ENCODE measurements at places on chromosomes 12 and 14. TPM values are rescaled to one million over a fixed set of nuclear protein-coding genes. Genes with fewer than 3 reads are reported as not detected.

The OASL gene
- 34.2 TPM for total RNA-seq

The ART4 gene
- not detected for total RNA-seq

The SSPN gene
- total RNA-seq = not detected

The MYO1A gene
- 2.9 TPM for total RNA-seq

The SYT1 gene
- total RNA-seq = not detected

The B3GNT4 gene
- 0.50 TPM for total RNA-seq

The RHEBL1 gene
- 4.6 TPM for total RNA-seq

The STAC3 gene
- total RNA-seq = 5.2 TPM

The RASSF9 gene
- not detected for total RNA-seq

The EXOC3L4 gene
- total RNA-seq = not detected

The INSM2 gene
- total RNA-seq = not detected

- H3K27ac ChIP-seq = no peak overlapping the region
- peaks cover 18% of the 10 kb centered on the region for H3K4me1 ChIP-seq
- peaks cover 72% of the 10 kb centered on the region for H3K36me3 ChIP-seq
- DNase-seq = no peak
- no peak overlapping the region for H3K4me3 ChIP-seq
- no peaks in the 10 kb centered on the region for H3K27me3 ChIP-seq
These were observed 25.5 kb upstream of the MGP start for GRCh38 chr12:14911131-14911530.

- H3K27me3 ChIP-seq = no peaks in the 10 kb centered on the region
- H3K4me3 ChIP-seq = no peak overlapping the region
- H3K36me3 ChIP-seq = no peaks in the 10 kb centered on the region
- no peaks in the 10 kb centered on the region for H3K4me1 ChIP-seq
These were observed 578.4 kb upstream of the STXBP6 start for GRCh38 chr14:25628390-25628789.

- H3K27me3 ChIP-seq = peaks cover 74% of the 10 kb centered on the region
- H3K27ac ChIP-seq = no peak within 1 kb of the TSS
- H3K4me3 ChIP-seq = peak within 1 kb of the TSS; percentile 61
- no peaks in the 10 kb centered on the region for H3K36me3 ChIP-seq
These were observed at the start of gene ARHGEF40 for GRCh38 chr14:21070083-21070609. Gene ARHGEF40 (plus strand): TSS chr14:21070304. CDS start chr14:21070397, 93 bp downstream.

DNA sequence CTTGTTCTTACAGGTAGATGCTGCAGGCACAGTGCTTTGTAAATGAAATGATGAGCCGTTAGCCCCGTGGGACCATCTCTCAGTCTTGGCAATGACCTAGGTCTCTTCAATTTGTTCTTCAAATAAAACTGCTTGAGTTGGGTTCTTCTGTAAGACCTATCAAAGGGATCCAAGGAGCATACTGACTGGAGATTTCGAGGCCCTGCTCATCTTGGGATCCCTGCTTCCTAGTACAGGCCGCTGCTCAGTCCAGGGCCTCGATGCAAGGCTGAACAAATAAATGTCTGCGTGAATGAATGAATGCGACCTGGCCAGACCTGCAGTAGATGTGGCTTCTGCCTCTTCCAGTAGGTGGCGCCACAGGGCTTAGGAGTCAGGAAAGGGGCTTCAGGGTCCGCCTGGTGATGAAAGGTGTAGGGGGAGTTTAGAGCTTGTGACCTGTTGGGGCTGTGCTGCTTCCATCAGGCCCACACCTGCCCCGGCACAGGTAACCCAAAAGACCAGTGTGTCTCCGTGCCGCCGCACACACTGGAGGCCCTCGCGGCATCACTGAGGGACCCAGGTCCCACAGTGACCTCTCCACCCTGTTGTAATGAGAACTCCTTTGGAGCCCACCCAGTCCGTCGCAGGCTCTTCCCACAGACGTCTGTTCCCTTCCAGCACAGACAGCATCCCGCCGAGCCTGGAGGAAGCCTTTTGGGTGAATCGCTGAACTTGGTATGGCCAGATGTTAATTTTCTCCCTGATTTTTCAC is 4.4 kb downstream of the CACNA1C start:
- no peak overlapping the region for H3K4me3 ChIP-seq
- peaks cover 12% of the 10 kb centered on the region for H3K4me1 ChIP-seq
- peaks cover 64% of the 10 kb centered on the region for H3K27me3 ChIP-seq
- DNase-seq = peak; percentile 59
- H3K36me3 ChIP-seq = no peaks in the 10 kb centered on the region

DNA sequence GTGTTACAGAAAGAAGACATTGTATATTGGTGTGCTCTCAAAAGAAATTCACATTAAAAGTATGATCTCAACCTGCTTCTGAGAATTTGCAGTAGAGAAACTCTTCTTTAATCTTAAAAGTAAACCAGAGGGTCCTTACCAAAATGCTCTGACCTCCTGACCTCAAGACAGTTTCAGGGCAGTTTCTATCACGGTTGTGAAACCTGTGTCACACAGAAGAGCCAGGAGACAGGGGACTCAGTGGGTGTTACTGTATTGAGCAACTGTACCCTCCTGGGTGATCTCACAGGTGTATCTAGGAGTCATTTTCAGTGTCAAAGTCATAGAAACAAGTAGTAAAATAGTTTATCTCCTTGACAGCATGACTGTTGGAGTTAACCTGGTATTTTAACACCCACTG is 178.0 kb downstream of the GRIP1 start:
- H3K36me3 ChIP-seq = no peaks in the 10 kb centered on the region
- peaks cover 7% of the 10 kb centered on the region for H3K27me3 ChIP-seq
- DNase-seq = no peak
- no peak overlapping the region for H3K4me3 ChIP-seq
- no peak overlapping the region for H3K27ac ChIP-seq

DNA sequence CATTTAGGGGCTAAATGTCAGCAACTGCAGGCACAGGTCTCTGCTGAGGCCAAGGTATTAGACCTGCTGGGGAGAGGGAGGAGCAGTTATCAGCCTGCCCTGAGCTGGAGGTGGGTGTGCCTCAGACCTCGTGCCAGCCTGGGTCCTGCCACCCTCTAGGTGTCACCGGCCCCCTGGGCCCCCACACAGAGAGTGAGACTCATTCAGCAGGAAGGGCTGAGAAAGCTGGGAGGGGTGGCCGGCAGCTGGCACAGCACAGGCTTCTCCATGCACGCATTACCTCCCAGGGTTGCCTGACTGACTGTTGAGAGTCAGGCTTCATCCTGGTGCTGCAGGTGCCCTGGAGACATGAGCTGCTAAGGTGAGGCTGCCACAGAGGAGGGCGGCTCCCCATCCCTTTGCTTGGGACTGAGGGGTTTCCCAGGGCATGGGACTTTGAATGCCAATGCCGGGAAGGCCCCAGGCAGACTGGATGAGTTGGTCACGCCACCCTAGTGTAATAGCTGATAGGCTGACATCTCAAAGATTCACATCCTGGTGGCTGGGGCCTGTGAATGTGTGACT is 75.3 kb upstream of the C14orf180 start:
- H3K27me3 ChIP-seq = peaks cover 2% of the 10 kb centered on the region
- no peak overlapping the region for H3K27ac ChIP-seq
- H3K4me3 ChIP-seq = no peak overlapping the region
- H3K4me1 ChIP-seq = no peaks in the 10 kb centered on the region

GRCh38 chr14:89256283-89256682 is 160.8 kb downstream of the FOXN3 start:
- H3K4me1 ChIP-seq = no peaks in the 10 kb centered on the region
- no peak overlapping the region for H3K27ac ChIP-seq
- no peak for DNase-seq
- peaks cover 29% of the 10 kb centered on the region for H3K36me3 ChIP-seq
- H3K4me3 ChIP-seq = no peak overlapping the region

DNA sequence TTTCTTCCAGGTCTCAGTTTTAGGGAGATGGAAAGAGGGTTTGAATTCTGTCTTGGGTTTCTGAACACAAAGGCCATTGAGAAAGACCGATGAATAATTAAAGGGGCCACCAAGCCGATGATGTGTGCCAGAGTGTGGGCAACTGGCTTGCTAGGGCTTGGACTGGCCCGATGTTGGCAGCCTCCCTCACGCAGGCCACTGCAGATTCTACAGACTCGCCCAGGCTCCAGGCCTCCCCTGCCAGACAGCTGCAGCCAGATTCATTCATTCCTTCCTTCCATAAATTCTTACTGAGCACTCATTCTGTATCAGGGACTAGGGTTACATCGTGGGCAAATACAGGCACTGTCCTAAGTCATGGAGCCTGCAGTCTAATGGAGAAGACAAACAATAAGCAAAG is 34.9 kb downstream of the ACTN1 start:
- H3K4me1 ChIP-seq = peaks cover 28% of the 10 kb centered on the region
- DNase-seq = no peak
- H3K27me3 ChIP-seq = no peaks in the 10 kb centered on the region
- no peak overlapping the region for H3K4me3 ChIP-seq

GRCh38 chr12:6867413-6868210 is at the start of gene TPI1:
Gene TPI1 (plus strand): TSS chr12:6867531. CDS start chr12:6867567, 36 bp downstream.
- peak within 1 kb of the TSS; percentile 95 for H3K27ac ChIP-seq
- peak within 1 kb of the TSS; percentile 93 for H3K4me3 ChIP-seq
- H3K4me1 ChIP-seq = peaks cover 52% of the 10 kb centered on the region

- H3K27me3 ChIP-seq = no peaks in the 10 kb centered on the region
- H3K27ac ChIP-seq = no peak overlapping the region
- H3K4me1 ChIP-seq = no peaks in the 10 kb centered on the region
- no peaks in the 10 kb centered on the region for H3K36me3 ChIP-seq
These were observed 384.0 kb upstream of the FOXG1 start for GRCh38 chr14:28382444-28383190.

GRCh38 chr12:109639151-109639872 is 65.7 kb downstream of the MVK start:
- no peaks in the 10 kb centered on the region for H3K4me1 ChIP-seq
- H3K36me3 ChIP-seq = no peaks in the 10 kb centered on the region
- no peak overlapping the region for H3K27ac ChIP-seq
- H3K4me3 ChIP-seq = no peak overlapping the region
- no peak for DNase-seq

DNA sequence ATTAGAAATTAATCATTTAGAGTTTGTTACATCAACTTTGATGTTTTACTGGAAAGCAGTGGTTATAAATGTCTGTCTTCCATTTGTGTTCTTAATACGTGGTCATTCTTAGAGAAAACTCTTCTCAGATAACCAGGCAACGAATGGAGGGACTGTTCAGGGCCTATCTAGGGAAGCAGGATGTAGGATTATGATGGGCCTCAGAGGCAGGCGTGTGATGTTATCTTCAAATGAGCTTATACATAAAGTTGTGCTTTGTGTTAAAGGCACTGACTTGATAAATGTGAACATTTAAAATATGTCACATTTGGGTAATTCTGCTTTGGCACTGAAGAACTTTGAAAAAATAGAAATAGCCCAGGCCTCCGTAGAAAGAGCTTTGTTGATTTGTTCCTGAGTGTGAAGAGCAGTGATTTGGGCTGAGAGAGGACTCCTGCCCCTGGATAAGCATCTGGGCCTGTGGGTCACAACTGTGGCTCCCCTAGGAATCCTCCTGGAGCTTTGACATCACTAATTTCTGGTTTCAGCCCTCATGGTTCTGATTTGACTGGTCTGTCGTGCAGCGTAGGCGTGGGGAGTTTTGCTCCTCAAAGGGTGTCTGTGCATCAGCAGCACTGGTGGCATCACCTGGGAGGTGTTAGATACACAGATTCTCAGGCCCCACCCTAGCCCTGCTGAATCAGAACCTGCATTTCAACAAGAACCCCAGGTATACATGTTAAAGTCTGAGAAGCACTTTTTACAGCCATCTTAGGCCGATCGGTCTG is 55.4 kb downstream of the SAMD4A start:
- H3K27me3 ChIP-seq = no peaks in the 10 kb centered on the region
- H3K27ac ChIP-seq = peak overlapping the region; percentile 44
- H3K4me1 ChIP-seq = peaks cover 31% of the 10 kb centered on the region
- no peak for DNase-seq
- H3K36me3 ChIP-seq = peaks cover 13% of the 10 kb centered on the region

DNA sequence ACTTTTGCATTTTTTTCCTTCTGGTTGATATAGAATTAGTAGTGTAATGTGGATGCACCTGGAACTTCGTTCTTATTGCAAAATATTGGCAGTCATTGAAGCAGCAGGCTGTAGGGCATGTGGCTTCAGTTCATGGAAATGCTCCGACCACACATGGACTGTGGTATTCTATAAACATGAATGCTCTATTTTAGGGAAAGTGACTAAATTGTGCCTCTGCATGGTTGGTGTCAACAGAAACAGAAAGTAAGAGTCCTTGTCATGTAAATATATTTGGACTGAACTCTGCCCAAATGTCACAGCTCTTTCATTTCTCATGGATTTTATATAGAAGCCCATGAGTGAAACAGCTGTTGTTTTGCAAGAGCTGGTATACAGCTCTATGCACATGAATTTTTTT is 917.0 kb downstream of the LRFN5 start:
- no peak overlapping the region for H3K27ac ChIP-seq
- no peak for DNase-seq
- H3K27me3 ChIP-seq = no peaks in the 10 kb centered on the region
- no peak overlapping the region for H3K4me3 ChIP-seq

GRCh38 chr14:94180655-94181271 is 6.6 kb downstream of the PPP4R4 start:
- H3K4me3 ChIP-seq = peak overlapping the region; percentile 37
- peak; percentile 55 for DNase-seq
- peak overlapping the region; percentile 84 for H3K27ac ChIP-seq
- H3K4me1 ChIP-seq = peaks cover 26% of the 10 kb centered on the region
- no peaks in the 10 kb centered on the region for H3K36me3 ChIP-seq

GRCh38 chr14:105005329-105005928 is 15.5 kb downstream of the CDCA4 start:
- DNase-seq = no peak
- H3K27ac ChIP-seq = peak overlapping the region; percentile 13
- no peak overlapping the region for H3K4me3 ChIP-seq
- H3K27me3 ChIP-seq = no peaks in the 10 kb centered on the region
- peaks cover 2% of the 10 kb centered on the region for H3K4me1 ChIP-seq
- H3K36me3 ChIP-seq = peaks cover 33% of the 10 kb centered on the region

DNA sequence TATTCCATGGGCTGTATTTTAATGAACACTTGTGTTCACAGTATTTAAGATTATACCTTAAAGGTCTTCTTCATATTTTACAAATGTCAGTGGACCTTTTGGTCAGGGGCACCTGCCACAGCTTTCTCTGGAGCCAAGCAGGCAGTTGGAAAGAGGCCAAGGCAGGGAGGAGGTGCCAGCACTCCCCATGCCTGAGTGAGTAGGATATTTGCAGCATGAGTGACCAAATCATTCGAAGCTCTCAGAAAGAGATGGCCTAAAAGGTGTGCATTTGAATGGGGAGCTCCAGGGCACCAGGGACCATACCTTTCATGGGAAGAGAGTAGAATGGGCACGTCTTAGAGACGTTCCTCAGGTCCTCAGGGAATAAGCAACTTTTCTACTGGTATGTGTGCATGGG is 121.6 kb downstream of the GPR135 start:
- peaks cover 5% of the 10 kb centered on the region for H3K36me3 ChIP-seq
- H3K27me3 ChIP-seq = no peaks in the 10 kb centered on the region
- DNase-seq = no peak

GRCh38 chr12:4789776-4790175 is 69.6 kb downstream of the GALNT8 start:
- no peaks in the 10 kb centered on the region for H3K4me1 ChIP-seq
- no peak overlapping the region for H3K27ac ChIP-seq
- no peak for DNase-seq
- H3K4me3 ChIP-seq = no peak overlapping the region
- peaks cover 17% of the 10 kb centered on the region for H3K27me3 ChIP-seq
- no peaks in the 10 kb centered on the region for H3K36me3 ChIP-seq

GRCh38 chr14:75259510-75259855 is 19.1 kb upstream of the FOS start:
- peaks cover 29% of the 10 kb centered on the region for H3K4me1 ChIP-seq
- peak overlapping the region; percentile 83 for H3K4me3 ChIP-seq
- H3K36me3 ChIP-seq = no peaks in the 10 kb centered on the region
- peak overlapping the region; percentile 98 for H3K27ac ChIP-seq
- DNase-seq = no peak

GRCh38 chr12:20314328-20314727 is 54.0 kb upstream of the PDE3A start:
- H3K4me3 ChIP-seq = no peak overlapping the region
- H3K4me1 ChIP-seq = no peaks in the 10 kb centered on the region
- no peaks in the 10 kb centered on the region for H3K27me3 ChIP-seq
- no peak overlapping the region for H3K27ac ChIP-seq
